ENCODE measurements at places on chromosomes 5 and 9. TPM values are rescaled to one million over a fixed set of nuclear protein-coding genes. Genes with fewer than 3 reads are reported as not detected.
A peak's percentile ranks its signal among the peaks of the same experiment; 100 is the strongest.

Gene SV2C
- 0.23 TPM for total RNA-seq

DNA sequence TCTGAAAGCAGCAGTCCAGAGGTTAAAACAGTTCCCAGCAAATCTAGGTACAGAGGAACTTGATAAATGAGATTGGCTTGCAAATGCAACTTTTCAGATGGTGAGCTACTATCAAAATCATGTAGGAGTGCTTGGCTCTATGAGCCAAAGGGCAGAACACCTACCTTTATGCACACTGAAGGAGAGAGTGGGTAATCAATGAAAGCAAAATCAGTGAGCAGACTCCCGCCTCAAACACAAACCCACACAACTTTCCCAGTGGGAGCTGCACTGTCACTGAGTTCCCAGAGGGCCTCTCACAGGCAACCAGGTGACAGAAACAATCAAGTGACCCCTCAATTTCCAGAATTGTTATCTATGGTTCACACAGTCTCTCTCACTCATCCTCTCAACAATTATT is 8.5 kb downstream of the ARL15 start:
- ATAC-seq, result no peak

Gene ATG10
- 11.2 TPM for total RNA-seq

GRCh38 chr9:131555841-131556673 is 10.7 kb downstream of the PRRT1B start:
- ATAC-seq, result no peak

GRCh38 chr5:10248378-10249260 is 1.1 kb downstream of the ATPSCKMT start:
- ATAC-seq, result no peak

DNA sequence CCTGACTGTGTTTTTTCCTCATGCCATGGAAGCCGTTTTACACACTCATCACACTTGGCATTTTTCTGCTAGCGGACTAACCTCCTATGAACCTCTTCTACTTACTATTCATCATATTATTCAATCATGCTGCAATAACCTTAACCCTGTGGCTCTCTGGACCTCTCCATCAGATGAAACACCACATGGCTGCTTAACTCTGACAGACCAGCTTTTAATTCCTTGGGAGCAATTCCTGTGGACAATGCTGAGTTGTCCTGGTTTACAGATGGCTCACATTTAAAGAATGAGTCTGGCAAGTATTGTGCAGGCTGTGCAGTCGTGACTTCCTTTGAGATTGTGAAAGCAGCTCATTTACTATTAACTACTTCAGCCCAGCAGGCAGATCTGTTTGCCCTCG is 9.0 kb downstream of the OR1J1 start:
- ATAC-seq, result no peak

Gene C9orf153
- 0.47 TPM for total RNA-seq

Gene DCAF12
- 23.8 TPM for total RNA-seq

Gene SPATA6L
- total RNA-seq, result 0.69 TPM

- ATAC-seq, result no peak
Measured at GRCh38 chr5:68679041-68679440, 414.8 kb upstream of the SLC30A5 start.

Gene PKD2L2
- 0.15 TPM for total RNA-seq

- no peak for ATAC-seq
Measured at GRCh38 chr5:82275216-82275664, 2.9 kb downstream of the RPS23 start.

DNA sequence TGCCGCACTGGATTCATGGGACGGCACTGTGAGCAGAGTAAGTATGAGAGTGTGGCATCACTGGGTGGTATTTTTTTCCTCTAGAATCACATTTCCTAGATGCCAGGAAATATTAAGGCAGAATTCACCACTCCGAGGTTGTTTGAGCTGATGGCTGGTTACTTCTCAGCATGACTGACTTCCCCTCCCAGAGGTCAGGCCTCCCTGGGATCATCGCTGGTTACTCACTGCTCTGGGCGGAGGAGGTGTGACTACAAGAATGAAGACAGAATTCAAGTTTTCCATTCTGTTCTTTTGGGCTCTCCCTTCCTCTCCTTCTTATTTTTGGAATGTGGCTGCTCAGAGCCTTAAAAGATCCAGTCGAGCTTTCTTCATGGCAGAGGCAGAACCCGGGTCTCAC is 76.6 kb upstream of the PRRC1 start:
- no peak for ATAC-seq

Gene CDX1
- total RNA-seq, result not detected

GRCh38 chr9:131043087-131043486 is 34.1 kb downstream of the LAMC3 start:
- ATAC-seq, result no peak

DNA sequence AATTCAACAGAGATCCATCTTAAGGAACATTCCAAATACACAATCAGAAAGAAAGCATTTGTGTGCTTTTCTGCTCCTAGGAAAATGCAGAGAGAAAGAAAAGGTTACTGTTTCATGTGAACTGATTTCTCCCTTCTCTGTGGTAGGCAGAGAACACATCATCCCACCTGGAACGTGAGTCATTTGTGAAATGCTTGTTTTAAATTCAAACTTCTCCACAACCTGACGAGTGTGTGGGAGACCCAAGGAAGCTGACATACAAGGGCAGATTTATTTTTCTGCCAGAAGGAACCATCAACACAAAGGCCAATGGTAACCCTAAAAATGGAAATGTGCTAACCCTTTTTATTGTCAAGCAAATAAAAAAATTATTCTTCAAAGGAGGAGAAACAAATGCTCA is 156.4 kb downstream of the EFNA5 start:
- no peak for ATAC-seq

Gene SEMA6A
- 19.3 TPM for total RNA-seq

Gene MTAP
- 28.7 TPM for total RNA-seq

Gene CARTPT
- total RNA-seq, result 1.1 TPM

- no peak for ATAC-seq
Measured at GRCh38 chr9:88538311-88539085, 3.5 kb downstream of the NXNL2 start.

- peak; percentile 22 for ATAC-seq
Measured at GRCh38 chr5:117454716-117455212, 880.1 kb upstream of the SEMA6A start.
